ENCODE measurements at places on chromosomes 6 and 20.

GRCh38 chr20:6115221-6115895 is 7.5 kb downstream of the FERMT1 start:
- no peak for DNase-seq

DNA sequence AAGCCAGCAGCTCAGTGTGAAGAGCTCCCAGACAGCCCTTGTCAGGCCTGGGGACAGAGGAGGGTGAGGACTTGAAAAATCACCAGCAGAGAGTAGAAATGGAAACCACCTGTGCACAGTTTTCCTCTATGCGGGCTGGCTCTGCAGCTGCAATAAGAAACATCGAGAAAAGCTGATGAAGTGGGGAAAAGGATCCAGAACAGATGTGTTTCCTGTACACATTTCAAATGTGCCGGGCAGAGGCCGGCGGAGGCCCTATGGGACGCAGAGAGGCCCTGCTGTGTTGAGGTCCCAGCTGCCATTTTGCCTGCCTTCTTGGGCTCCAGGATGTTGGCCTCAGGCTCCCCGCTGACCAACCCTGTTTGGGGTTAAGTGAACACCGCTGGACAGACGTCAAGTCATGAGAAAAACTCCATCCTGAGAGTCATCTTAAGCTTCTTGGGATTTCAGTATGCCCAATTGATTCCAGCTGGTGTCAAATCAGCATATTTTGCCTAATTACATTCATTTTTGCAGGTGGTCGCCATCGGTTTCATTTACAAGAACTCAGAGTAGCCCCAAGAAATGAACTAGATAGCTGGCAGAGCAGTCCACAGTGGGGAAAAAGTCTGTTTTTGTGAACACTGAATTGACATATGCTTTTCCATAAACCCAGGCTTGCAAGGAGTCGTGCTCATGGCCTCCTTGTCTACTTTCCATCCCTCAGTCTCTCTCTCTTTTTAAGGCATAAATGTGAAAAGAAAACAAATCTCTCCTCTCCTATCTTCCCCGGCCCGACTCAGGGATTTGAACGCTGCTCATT is 150.4 kb upstream of the PHACTR3 start:
- DNase-seq, result no peak

GRCh38 chr6:134093007-134093573 is 40.7 kb upstream of the SLC2A12 start:
- no peak for DNase-seq

DNA sequence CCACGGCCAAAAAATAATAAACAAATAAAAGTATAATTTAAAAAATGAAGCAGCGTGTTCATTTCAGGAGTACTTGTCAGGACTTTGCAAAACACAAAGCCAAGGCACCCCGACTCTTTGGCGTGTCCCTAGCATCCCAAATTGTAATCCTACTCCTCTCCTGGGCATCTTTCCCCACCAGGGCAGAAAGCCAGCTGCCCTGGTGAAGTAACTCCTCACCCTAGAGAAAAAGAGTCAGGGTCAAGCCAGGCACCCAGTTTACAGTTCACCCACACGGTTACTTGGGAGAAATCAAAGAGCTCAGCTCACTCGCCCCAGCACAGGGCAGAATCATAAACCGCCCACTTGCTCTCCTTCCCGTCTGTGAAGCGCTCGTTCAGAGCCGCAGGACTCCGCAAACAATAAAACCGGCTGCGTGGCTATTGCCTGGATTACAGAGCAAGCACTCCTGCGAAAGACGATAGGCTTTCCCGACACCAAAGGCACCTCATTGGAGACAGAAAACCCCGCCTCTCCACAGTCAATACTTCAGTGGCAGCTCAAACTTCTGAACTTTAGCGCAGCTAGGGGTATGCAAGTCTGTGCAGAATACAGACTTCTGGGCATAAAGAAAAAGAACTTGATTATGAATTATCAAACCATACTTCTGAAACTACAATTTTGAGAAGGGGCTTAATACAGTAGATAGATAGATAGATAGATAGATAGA is 73.0 kb upstream of the NHSL1 start:
- DNase-seq, result no peak

GRCh38 chr20:64146301-64146935 is 17.8 kb upstream of the MYT1 start:
- peak; percentile 20 for DNase-seq

GRCh38 chr6:133971861-133972260 is 18.8 kb downstream of the TBPL1 start:
- no peak for DNase-seq

GRCh38 chr6:11528996-11529395 is 8.6 kb upstream of the TMEM170B start:
- DNase-seq, result no peak

DNA sequence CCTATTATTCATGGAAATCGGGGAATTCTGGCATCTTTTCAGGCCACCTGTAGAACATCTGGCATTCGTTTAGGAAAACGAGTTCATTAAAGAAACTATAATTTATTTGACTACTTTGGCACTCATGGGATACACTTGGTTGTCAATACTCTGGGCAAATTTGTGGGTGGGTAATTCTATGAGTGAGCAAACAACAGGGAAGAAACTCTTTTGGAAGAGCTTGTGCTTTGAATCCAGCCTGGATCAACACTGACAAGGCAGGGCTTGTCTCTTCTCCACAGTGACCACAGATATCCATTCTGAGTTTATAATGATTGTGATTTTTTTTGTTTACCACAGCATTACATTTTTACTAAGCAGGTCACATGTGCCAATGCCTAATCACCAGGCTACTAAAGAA is 394.7 kb downstream of the THBS2 start:
- DNase-seq, result no peak

GRCh38 chr6:154928325-154928922 is 66.7 kb upstream of the TIAM2 start:
- DNase-seq, result peak; percentile 50

- DNase-seq, result no peak
Observed at GRCh38 chr6:14964556-14965270, 281.2 kb upstream of the JARID2 start.

- DNase-seq, result no peak
Observed at GRCh38 chr6:36289281-36289878, 19.5 kb downstream of the PNPLA1 start.

DNA sequence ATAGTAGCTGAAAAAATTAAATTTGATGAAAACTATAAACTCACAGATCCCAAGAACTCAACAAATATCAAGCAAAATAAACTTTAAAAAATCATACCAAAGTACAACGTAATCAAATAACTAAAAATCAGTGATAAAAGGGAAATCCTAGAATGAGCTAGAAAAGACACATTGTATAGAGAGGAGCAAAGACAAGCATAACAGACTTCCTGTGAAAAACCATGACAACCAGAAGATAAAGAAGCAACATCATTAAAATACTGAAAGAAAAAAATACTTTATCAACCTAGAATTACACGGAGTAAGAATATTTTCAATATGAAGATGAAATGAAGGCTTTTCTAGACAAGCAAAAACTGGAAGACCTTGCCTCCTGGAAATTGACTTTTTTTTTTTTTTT is 9.8 kb downstream of the MUC22 start:
- no peak for DNase-seq

GRCh38 chr6:121932076-121932991 is 467.1 kb upstream of the HSF2 start:
- DNase-seq, result no peak

GRCh38 chr6:166419286-166419685 is 36.5 kb upstream of the MPC1 start:
- no peak for DNase-seq

DNA sequence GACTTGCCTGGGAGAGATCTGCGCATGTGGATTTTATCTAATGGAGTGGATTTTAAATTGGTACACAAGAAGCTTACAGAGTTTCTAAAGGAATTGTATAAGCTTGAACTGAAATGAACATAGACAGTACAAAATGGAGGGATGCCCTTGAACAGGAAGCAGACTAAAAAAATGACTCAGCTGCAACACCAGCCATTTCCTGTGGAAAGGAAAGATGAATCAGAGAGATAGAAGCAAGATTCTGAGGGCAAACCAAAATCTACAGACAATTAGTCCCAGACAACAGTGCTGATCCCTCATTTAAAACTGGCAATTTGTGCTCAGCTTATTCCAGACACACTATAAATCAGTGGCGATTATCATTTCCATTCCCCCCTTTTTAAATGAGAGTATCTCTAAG is 114.6 kb upstream of the TCF21 start:
- DNase-seq, result no peak

GRCh38 chr6:165755583-165755982 is 92.5 kb upstream of the PDE10A start:
- no peak for DNase-seq

DNA sequence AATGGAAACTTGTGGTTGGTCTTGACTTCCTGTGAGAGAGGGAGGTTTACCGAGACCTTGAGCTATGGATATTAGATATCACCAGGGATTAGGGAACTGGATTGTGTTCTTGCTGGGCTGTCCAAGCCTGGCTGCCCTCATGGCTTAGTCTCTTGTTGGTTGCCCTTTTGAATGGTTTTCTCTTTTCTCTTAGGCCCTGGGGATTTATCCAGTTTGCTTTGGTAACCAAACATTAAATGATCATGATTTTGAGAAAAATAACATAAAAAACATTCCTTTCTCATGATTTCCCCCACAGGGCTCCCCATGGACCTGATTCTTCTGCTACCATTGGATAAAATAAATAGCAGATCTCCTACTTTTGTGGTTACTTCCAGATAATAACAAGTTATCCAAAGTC is 306.4 kb upstream of the RNF217 start:
- DNase-seq, result no peak

GRCh38 chr20:56348746-56349145 is 10.0 kb upstream of the FAM210B start:
- no peak for DNase-seq

GRCh38 chr20:4838526-4838925 is 116.8 kb downstream of the PRND start:
- DNase-seq, result no peak

GRCh38 chr6:50116797-50117542 is 67.2 kb upstream of the DEFB112 start:
- DNase-seq, result no peak

DNA sequence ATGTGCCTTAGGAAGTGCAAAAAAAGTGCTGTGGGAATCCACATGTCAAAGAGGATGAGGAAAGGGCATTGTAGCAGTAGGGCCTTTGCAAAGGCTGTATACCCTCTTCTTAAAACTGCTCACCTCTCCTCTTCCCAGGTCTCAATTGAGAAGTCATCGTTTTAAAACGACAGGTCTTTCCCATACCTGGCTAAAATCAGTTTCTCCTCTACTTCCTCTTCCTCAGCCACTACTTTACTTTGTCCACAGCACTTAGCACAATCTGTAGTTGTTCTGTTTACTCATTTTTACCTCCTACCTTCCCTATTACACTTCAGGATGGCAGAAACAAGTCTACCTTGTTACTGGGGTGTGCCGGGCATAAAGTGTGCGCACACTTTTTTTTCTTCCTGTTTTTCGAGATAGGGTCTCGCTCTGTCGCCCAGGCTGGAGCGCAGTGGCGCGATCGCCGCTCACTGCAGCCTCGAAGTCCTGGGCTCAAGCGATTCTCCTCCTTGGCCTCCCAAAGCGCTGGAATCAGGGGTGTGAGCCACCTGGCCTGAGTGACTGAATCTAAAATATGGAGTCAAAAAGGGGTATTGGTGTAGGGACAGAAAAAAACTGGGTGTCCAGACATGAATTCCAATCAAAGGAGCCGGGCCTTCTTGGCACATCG is 9.8 kb upstream of the ELOVL5 start:
- DNase-seq, result no peak

DNA sequence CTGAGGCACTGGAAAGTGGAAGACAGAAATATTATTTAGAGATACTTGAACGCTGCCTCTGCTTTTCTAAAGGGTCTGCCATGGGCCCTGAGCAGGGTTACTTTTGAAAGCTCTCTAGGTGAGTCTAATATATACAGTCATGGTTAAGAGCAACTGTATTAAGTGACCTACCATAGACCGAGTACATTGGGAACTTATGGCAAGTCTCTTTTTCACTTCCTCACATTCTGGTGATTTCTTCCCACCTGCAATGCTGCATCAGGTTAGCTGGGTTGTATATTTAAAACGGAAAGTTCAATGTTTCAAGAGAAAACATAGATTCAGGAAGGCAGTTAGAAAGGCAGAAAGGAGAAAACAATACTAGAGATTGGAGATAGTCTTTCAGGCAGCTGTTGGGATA is 154.7 kb downstream of the PHF3 start:
- no peak for DNase-seq

GRCh38 chr6:140001821-140002341 is 627.4 kb upstream of the CITED2 start:
- no peak for DNase-seq

GRCh38 chr6:47729019-47729418 is 30.6 kb downstream of the ADGRF4 start:
- DNase-seq, result no peak

- DNase-seq, result no peak
Observed at GRCh38 chr6:1598886-1599285, 10.8 kb upstream of the FOXC1 start.

GRCh38 chr6:128417698-128418097 is 102.7 kb downstream of the PTPRK start:
- DNase-seq, result no peak

GRCh38 chr20:47667531-47668312 is 117.6 kb downstream of the SULF2 start:
- DNase-seq, result no peak

GRCh38 chr6:36957773-36958271 is 3.3 kb downstream of the PI16 start:
- no peak for DNase-seq

GRCh38 chr6:142378138-142378875 is 76.5 kb downstream of the ADGRG6 start:
- no peak for DNase-seq

- no peak for DNase-seq
Observed at GRCh38 chr20:64191002-64191401, 26.8 kb downstream of the MYT1 start.

DNA sequence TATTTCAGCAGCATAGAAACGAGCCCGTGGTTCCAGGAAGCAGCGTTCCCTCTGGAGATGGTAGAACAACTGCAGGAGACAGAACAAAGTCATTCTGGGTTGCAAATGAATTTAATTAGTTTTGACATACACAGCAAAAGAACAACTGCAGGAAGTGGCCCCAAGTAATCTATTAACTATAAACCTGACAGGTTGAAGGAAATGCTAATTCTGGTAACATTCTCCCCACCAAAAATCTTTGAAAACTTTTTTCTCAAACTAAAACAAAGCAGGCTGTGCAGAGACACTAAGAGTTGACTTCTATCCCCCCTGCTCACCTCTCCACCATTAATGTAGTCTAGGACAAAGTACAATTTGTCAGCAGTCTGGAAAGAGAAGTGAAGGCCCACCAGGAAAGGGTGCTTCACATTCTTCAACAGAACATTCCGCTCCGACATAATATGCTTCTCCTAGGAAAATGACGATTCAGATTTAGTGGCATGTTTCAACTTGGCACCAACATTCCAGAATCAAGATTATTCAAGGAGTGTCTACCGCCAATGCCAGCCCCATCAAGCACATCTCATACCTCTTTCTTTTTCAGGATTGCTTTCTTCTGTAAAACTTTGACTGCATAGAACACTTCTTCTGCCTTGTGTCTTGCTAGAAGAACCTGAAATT is 120.4 kb upstream of the SLC2A12 start:
- no peak for DNase-seq

- no peak for DNase-seq
Observed at GRCh38 chr20:635028-635892, 17.7 kb downstream of the SRXN1 start.

- no peak for DNase-seq
Observed at GRCh38 chr6:33607126-33607783, 13.9 kb upstream of the ITPR3 start.

GRCh38 chr6:75205776-75206575 is at the start of gene COL12A1:
Gene COL12A1, minus strand, starts transcription at chr6:75206053. Its CDS starts 3,261 bp downstream, at chr6:75202792.
- no peak for DNase-seq

Data from dorsolateral prefrontal cortex (tissue), 122 donors.